Activated CD4-positive, alpha-beta T cell treated with anti-CD3 and anti-CD28 coated beads for 24 hours (primary cell): ENCODE measurements at places on chromosomes 12 and 14.

DNA sequence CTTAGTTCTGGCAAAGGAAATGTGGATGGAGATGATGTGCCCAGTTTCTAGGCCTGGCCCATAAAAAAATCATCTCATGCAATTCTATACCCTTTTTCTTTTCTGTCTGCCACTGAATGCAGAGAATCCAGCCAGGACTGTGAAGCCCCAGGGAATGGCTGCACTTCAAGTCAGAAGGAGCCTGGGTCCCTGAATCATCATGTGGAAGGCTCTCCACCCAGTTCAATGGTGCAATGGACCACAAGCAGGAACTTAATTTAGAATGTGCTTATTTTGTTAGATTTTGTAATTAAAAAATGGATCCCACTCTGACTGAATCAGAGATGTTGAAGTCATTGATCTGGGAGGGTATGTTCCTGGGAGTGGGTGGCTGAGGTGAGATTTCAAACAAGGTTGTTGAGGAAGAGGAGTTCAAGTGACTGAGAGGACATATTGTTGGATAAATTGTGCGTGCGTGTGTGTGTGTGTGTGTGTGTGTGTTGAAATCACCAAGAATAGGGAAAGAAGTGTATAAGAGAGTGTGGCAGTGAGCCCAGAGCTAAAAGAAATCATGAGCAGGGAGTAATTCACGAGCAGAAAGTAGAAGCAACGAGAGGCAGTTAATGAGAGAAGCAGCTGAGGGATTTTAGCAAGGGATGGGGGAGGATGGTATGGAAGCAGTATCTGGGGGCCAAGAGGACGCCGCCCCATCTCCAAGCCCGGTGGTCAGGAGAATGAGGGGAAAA lies 125.4 kb downstream of the TMX1 start:
- DNase-seq = no peak

GRCh38 chr12:109617491-109617890 lies 43.9 kb downstream of the MVK start:
- no peak for DNase-seq

GRCh38 chr14:25836636-25837035 lies 761.2 kb downstream of the NOVA1 start:
- no peak for DNase-seq

- DNase-seq = no peak
Measured at GRCh38 chr12:113853491-113853890, 112.6 kb downstream of the RBM19 start.

DNA sequence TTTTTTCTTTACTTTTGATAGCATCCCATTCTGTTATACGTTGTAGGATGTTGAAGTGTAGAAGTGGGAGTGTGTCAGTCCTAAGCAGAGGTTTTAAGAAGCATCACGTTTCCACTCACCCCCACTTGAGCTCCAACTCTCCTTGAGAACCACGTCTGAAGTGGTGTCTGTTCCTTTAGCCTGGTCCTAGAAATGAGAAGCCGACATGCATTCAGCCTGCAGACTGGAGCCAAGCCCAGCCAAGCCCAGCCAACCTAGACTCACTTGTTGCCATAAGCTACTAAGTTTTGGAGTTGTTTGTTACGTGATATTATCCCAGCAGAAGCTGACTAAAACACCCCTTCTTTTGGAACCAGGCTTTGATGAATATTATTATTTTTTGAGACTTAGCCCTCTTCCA lies 4.4 kb upstream of the ELK3 start:
- DNase-seq = no peak
